ENCODE measurements at places on chromosomes 5 and 9.

- DNase-seq, result no peak
Measured at GRCh38 chr5:14476786-14477435, 104.7 kb upstream of the OTULINL start.

- DNase-seq, result no peak
Measured at GRCh38 chr5:148632255-148633066, 21.9 kb downstream of the HTR4 start.

DNA sequence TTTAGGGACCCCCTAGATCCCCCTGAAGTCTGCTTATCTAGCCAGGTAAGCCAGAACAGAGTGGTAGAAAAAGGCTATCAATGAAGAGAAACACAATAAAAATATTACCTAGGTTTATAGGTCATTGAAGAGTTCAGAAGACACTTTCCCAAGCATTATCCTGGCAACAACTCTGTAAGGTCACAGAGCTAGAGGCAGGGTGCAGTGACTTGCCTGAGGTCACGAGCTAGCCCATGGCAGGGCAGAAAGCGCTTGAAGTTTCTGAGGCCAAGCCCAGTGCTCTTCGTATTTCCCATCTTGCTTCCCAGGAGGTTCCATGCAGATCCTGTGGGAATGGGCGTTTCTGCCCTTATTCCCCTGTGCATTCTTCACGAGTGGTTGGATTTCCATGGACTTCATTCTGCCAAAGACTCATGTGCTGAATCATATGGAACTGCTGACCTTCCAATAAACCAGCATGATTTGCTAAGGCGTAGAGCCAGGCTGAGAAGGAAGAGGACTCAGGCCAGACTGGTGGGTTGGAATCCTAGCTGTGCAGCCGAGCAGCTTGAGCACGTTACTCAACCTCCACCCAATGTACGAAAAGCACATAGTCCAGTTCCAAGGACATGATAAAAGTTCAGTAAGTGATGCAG, 22.1 kb downstream of the TRMO start:
- no peak for DNase-seq

DNA sequence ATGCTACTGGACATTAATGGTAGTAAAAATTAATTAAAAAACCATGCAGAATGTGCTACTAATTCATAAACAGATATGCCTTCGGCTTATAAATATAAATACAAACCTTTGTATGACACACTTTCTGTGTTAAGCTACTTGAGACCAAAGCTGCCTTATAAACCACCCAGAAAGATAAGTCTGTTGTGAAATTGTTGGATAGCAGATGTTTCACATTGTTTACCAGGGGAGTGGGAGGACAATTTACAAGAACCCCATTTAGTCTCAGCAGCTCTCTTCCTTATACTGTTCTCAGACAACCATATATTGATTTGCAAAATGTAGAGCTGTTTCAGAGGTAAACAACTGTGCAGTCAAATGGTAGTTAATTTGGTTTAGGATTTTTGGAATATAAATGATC, 524.4 kb downstream of the PRR16 start:
- no peak for DNase-seq

DNA sequence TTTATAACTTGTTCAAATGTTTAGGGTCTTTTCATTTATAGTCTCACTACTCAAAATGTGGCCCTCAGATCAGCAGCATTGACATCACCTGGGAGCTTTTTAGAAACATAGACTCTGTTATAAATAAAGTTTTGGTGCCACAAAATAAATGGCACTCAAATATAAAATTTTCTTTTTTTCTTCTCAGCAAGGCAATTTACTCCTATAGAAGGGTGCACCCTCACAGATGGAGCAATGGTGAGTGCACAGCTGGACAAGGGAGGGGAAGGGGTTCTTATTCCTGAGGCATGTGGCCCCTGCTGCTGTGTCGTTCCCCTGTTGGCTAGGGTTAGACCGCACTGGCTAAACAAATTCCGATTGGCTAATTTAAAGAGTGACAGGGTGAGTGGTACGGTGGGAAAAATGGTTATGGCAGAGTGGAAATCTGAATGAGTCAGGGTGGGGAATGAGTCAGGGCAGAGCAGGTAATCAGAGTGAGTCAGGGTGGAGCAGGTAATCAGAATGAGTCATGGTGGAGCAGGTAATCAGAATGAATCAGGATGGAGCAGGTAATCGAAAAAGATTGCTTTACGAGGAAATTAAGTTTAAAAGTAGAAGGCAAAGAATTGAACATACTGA, 31.8 kb upstream of the C7 start:
- DNase-seq, result no peak

- no peak for DNase-seq
Measured at GRCh38 chr5:35938568-35939227, at the start of gene CAPSL. CAPSL (minus strand) TSS chr5:35938622; CDS start chr5:35921120, 17,502 bp downstream.

- no peak for DNase-seq
Measured at GRCh38 chr5:18546591-18546990, 912.3 kb downstream of the TAF11L14 start.

DNA sequence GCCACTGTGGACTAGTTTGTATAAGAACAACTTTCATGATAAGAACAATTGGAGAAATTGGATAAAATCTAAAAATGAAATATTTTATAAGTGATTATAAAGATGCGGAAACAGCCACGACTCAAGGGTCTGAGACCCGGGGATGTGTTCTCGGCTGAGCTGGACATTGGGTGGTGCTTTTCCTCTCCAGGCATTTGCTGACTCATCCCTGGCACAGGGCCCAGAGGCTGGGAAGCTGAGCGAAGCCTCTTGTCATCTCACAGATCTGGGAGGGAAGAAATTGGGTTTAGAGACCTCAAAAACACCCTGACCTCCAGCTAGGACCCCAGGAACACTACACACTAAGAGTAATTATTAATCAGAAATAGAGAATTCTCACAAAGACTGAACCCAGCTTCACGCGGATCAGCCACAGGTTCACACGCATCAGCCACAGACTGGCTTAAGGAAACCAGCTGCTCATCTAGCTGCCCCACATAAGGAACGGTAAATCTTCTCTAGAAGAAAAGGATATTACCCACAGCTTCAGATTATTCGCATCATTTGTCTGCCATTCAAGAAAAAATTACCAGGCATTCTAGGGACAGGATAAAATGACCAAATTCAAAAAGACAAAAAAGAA, 2.8 kb upstream of the OR2V1 start:
- peak; percentile 32 for DNase-seq

DNA sequence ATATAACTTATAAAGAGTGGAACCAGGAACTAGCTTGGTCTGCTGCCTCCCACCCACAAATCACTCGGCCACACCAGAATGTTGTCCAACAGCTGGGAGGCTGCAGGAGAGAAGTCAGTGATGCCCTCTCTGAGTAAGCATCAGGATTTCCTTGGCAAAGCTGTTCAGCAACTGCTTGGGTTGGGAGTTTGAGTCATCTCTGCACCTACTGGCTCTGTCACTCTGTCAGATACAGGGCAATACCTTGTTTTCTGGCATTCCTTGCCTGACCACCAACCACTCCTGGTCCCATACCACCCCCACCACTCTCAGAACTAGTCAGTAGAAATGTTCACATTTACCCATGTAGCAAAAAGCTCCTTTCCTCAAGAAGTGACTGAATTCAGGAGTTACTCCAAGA, 36.8 kb upstream of the GCNT4 start:
- DNase-seq, result no peak

DNA sequence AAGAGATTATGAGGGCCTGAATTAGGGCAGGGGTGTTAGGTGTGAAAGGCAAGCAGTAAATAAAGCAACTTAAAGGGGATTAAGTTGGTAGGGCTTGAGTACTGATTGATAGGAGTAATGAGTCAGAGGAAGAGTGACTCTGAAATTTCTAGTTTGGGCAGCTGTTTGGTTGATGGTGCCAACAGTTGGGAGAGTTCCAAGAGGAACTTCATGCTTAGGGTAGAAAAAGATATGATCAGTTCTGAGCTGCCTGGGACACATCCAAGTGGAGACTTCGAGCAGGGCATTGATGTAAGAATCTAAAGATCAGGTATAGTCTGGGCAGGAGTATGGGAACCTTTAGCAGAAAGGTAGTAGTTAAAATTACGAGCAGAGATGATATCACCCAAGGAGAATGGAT, 10.2 kb downstream of the MAMDC2 start:
- DNase-seq, result no peak
